ENCODE measurements at places on chromosomes 16 and 17.

DNA sequence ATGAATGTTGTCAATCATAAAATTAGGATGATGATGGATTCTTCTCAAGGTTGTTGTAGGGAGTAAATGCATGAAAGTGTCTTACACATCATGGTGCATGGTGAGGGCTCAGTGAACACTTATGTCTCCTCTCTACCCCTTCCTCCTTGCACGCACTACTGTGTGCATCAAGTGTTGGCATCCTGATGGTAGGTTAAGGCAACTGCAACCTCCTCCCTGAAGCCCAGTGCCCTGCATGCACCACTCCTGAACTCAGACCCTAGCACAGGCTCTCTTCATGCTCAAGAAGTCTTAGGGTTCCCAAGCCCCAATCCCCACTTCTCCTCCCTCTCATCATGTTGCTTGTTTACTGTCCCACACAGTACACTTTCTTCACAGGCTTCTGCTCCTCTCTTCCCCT is 105.8 kb upstream of the DNAH9 start:
- no peak for DNase-seq

DNA sequence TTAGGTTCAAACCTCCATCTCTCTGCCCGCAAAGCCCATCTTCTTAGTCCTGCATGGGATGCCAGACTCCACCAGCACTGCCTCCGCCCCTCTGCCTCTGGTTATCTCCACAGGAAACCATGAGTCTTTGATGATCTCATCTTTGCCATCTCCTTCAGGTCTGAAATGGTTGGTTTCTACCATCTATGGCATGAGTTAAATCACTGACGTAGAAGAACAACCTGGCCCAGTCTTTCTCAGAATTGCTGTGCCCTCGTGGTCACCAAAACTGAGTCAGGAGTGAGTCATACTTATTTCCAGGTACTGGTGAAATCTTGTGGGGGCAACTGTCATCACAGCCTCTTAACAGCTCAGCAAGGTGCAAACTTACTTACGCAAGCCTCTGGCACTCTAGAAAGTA is 468.7 kb upstream of the C16orf82 start:
- DNase-seq: no peak

DNA sequence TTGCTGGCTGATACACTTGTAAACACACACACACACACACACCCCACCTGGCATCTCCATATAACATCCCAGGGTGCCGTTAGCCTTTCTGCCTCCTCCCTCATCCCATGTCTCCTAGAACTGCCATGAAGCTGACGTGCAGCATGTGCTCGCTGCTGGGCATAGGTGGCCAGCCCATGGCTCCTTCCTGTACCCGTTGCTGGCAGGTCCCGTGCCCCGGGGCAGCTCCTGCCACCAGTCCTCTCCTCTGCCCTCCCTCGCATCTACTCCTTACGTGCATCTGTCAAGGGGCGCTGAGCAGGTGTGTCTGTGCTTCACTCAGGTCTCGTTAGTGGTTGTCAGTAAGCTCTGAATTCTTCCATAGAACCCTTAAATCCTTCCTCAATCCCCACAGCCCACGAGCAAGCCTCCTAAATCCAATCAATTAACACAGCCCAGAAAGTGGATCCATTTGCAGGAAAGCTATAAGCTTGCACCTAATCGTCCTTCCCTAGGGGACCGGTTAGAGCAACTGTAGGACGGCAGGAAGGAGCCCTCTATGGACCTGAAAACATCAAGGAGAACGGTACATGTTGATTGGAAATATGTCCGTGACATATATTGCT is 218.1 kb upstream of the FOXF1 start:
- DNase-seq: no peak

- no peak for DNase-seq
Observed at GRCh38 chr16:52727849-52728248, 180.9 kb upstream of the TOX3 start.

GRCh38 chr17:50758524-50758923 is 8.8 kb downstream of the ANKRD40CL start:
- DNase-seq: no peak

DNA sequence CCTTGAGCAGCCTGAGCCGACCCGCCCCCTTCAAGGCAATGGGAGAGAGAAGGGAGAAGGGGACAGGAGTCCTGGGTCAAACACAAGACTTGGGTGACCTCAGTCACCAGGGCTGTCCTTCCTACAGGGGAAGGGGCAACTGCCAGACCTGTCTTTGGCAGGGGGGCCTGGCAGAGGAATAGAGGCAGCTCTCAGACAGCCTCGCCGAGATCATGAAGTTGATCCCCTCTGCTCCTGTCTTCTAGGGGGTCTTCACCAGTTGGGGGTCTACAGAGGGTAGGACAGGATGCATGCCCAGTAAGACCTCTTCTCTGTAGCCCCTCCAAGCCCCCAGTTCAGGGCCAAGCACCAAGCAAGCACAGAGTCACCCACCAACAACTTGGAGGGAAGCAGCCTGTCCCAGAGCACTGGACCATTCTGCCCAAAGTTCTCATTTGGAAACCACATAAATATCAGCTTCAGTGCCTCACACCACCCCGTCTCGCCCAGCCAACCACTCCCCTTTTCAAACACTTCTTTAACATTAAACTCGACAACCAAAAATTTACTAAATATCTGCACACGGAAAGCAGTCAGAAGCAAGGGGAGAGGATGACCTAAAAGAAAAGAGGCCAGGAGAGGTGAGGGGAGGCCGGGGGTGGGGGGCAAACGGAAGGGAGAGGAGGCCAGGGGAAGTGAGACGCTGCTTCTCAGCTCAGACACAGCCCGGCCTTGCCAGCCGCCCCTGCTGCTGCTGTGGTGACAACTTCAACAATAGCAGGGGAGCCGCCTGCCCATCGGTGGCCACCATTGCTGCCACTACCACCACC is 7.7 kb downstream of the DOK4 start:
- no peak for DNase-seq

- peak; percentile 73 for DNase-seq
Observed at GRCh38 chr17:50550661-50551432, 3.9 kb downstream of the SPATA20 start.

GRCh38 chr16:85187886-85188285 is 75.6 kb upstream of the CIBAR2 start:
- DNase-seq: no peak

DNA sequence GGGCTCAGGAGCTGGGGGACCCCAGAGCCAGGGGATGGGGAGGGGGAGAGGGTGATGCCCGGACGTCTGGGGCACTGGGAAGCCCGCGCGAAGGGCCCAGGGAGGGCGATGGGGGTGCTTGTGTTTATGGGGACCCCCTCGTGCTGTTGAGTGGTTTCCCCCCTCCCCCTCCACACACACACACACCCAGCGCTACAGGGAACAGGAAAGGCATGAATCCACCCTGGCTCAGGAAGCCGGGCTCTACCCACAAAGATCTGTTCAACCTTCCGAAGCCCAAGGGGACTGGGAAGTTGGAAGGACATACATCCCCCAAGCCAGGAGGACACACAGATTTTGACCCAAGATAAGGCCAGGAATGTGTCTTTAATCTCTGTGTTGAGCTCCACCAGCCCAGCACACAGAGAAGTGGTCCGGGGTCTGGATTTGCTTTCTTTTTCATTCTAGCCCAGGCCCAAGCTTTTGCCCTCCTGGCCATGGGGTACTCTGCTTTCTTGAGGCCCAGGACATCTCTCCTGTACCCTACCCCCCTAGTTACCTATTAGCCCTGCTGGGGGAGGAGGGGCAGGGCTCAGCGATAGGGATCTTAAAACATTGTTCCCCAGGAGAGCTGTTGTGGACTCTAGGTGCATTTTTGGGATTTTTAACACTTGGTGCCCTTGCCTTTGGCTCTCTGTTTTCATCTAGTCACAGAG is 1.2 kb downstream of the UBALD2 start:
- no peak for DNase-seq

DNA sequence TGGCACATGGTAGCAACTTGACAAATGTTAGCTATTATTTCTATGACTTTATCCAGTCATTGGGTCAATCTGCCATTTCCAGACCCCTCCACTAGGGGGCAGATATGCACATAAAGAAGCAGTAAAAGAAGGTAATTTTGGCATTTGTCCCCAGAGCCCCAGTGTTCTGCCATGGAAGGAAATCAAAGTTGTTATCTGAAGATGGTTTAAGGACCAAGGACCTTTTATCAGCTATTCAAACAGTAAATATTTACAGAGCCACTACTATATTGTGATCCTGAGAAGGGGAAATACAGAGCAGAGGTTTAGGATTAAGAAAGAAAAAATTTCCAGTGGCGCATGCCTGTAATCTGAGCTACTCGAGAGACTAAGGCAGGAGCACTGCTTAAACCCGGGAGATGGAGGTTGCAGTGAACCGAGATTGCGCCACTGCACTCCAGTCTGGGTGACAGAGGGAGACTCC is 20.0 kb downstream of the TRAF4 start:
- peak; percentile 51 for DNase-seq

DNA sequence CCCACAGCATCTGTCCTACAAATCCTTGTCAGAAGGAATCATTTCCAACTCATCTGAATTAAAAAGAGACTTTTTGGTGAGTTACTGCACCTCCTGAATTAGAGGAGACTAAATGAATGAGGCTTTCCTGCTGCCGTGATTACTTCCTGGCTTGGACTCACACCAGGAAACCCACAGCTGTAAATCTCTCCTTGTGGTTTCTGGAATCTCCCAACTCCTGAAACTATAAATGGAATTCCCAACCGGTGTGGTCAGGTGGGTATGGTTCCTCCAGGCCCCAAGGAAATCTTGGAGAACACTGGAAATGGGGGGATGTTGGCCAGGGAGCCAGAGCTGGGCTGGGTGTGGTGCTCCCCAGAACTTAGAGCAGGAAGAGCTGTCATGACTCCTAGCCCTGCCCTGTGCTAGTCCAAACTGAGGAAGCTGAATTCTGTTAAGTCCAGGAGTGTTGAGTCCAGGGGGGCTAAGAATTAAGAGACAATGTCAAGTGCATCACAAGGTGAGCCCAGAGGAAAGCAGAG is 216.4 kb downstream of the GSG1L start:
- no peak for DNase-seq

Measured in AG04450 (cell line).